ENCODE measurements at places on chromosomes 13 and 19.

DNA sequence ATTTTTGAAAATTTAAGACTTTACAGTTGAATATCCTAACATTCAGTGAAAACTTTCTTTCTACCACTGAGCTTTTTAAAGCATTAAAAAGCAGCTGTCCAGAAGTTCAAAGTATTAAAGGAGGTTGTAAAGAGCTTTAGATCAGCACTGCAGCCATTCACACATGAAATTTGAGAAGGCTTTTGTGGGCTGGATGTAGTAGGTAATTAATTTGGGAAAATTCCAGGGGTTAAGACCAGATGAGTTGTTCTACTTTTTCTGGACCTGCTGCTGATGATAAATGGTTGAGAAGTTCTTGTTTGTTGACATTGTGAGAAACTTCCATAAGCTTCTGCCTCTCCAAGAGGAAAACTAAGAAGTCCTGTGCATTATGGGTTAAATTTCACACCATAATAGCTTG lies 1779.6 kb upstream of the PRR20A start:
- no peak for DNase-seq

DNA sequence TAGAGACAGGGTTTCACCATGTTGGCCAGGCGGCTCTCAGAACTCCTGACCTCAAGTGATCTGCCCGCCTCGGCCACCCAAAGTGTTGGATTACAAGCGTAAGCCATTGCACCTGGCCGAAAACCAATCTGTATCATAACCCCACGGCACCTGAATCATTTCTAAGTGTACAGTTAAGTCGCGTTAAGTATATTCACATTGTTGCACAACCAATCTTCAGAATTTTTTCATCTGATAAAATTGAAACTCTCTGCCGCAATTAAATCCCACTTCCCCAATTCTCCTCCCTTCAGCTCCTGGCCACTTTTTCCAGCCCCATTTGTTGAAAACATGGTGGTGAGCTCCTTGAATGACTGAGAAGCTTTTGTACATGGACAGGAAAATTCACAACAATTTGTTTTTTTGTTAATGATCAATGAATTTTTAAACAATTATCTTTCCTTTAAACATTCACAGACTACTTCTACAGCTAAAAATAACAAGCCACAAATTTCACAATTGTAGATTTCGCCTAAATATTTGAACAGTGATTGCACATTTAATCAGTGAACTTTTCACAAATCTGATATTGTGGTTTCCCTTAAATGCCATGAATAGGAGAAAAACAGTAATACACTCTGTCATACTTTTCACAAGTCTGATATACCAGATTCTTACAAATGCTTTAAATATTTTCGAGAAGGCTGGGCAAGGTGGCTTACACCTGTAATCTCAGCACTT lies 13.8 kb downstream of the FGF21 start:
- no peak for DNase-seq

DNA sequence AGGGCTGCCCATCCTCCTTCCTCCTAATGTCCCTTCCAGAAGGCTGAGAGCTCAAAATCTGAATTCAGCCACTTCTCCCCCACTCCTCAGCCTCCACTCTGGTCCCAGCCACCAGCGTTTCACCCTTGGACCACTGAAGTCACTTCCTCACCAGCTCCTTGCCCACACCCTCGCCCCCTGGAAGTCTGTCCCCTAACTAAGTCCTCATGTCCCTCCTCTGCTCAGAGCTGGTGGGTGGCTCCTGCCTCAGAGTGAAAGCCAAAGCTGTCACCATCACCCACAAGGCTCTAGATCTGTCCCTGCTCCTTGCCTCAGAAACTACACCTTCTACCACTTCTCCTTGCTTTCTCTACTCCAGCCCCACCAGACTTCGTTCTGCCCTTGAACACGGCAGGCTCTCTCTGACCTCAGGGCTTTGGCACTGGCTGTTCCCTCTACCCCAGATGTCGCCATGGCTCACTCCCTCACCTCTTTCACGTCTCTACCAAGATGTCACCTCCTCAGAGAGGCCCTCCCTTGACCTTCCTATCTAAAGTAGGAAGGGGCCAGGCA lies 1.7 kb downstream of the ERCC1 start:
- no peak for DNase-seq

GRCh38 chr19:11447347-11448262 lies 12.2 kb downstream of the PRKCSH start:
- no peak for DNase-seq

GRCh38 chr13:74288361-74288911 lies 154.2 kb upstream of the KLF12 start:
- peak; percentile 21 for DNase-seq
